SHP77 (cell line): ENCODE measurements at places on chromosomes 6 and 20.
A peak's percentile ranks its signal among the peaks of the same experiment; 100 is the strongest.

GRCh38 chr6:106670236-106670635, 40.9 kb downstream of the QRSL1 start:
- DNase-seq = no peak

DNA sequence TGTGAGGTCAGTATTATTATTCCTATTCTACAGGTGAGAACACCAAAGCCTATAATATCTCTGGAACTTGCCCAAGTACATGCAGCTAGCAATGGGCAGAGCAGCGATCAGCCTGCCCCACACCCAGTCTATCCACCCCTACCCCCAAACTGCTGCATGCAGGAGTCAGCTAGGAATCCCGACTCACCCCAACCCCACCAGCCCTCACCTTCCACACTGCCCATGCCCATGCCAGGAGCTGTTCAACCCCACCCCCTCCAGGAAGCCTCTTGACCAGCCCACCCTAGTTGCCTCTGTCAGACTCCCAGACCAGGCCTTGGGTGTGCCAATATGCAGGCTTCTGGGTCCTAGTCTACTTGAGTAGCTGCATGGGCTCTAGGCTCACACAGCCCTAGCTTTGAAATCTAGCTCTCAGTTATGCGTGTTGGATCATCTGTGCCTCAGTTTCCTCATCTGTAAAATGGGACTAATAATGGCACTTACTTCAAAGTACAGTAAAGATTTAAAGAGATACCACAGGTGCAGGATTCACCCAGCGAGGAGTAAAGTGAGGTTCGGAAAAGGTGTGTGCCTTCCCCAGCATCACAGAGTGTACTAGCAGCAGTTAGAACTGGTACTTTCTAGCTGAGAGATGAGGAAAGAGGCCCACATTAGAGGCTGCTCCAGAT, 173.2 kb downstream of the VEGFA start:
- no peak for DNase-seq

DNA sequence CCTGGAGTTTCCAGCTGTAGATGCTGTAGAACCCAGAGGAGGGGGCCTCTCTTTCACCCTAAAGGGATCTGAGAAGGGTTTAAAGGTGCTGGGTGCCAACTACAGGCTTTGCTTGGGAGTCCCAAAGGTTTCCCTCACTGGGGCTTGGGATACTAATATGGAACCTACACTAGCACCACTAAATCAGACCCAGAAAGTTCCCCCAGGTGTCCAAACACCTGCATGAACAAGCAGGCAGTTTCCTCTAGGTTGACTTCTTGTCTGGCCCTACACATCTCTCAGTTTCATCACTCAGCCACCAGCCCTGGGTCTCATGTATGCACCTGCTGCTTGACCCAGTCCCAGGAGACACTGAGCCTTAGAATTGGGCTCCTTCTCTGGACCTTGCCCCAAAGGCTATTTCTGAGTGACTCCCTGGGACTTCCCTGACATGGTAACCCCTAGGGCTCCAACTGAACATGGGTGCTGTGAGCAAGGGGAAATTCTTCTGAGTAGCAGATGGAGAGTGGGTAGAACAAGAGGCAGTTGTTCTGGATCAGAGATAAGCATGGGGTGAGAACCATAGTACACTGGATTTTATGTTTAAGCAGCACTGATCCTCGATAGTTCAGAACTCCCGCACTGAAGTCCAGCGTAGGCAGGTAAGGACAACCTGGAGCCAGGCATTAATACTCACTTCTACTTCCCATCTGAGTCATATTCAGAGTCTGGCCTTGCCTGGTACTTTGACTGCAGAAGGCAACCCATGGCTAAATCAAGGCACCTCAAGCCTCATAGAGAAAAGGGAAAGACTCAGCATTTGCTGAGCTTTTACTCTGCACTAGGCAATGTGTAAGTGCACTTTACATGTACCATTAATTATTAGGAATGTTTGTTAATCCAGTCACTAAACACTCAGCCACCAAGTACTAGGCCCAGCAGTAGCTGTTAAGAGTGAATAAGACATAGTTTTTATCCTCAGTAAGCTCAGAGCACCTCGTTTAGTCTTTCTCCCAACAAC, 16.8 kb downstream of the BCL2L1 start:
- DNase-seq = no peak

GRCh38 chr6:143374014-143374413, 76.5 kb downstream of the ADAT2 start:
- DNase-seq = no peak

GRCh38 chr20:63097336-63097831, 90.6 kb upstream of the BHLHE23 start:
- DNase-seq = no peak

DNA sequence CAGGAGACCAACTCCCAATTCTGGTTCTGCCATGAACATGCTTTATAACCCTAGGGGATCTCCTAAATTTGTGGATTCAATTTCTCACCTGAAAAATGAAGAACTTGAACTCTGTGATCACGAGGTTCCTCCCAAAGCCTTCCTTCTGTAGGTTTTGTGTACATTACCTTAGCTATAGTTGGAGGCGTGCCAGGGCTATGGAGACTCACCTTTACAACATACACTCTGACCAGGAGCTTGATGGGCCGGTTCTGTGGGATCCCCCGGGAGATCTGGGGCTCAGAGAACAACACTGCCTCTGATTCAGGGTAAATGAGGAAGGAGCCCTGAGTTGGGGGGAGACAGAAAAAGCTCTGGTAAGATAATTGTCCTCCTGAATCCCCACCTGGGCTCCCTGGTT, 34.1 kb downstream of the ERGIC3 start:
- no peak for DNase-seq

DNA sequence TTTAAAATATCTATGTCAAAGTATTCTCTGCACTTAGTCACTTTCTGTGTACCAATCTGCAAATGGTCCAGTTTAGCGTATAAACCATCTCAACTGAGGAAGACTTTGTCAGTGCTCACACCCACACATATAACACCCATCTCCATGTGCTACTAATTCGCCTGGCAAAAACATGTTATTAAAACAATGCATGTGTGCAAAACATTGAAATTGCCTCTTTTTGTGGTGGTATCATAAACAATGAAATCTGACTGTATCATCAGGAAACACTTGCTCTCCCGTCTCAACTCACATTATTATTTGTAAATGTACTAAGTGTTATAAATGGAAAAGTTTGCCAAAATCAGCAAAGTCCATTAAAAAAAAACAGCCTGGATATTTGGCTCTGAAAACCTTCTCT, 105.9 kb upstream of the FOXC1 start:
- no peak for DNase-seq

GRCh38 chr6:35586542-35586941, 73.8 kb upstream of the TULP1 start:
- no peak for DNase-seq

DNA sequence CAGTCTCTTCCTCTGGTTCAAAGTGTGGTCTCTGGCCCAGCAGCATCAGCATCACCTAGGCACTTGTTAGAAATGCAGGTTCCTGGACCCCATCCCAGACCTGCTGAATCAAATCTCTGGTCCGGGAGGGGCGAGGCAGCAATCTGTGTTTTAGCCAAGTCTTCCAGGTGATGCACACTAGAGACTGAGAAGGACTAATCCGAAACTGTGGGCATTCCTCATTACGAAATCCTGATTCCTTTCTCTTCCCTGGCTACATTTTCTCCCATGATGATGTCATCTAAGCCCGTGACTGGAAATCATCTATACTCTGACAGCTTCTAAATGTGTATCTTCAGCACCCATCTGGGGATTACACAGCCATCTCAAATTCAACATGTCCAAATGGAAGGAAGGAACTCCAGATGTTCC, 39.7 kb upstream of the PRND start:
- DNase-seq = no peak

GRCh38 chr20:57346477-57346876, 4.6 kb upstream of the RAE1 start:
- DNase-seq = peak; percentile 74

- DNase-seq = no peak
Measured at GRCh38 chr6:145829102-145829501, 14.5 kb upstream of the FBXO30 start.

DNA sequence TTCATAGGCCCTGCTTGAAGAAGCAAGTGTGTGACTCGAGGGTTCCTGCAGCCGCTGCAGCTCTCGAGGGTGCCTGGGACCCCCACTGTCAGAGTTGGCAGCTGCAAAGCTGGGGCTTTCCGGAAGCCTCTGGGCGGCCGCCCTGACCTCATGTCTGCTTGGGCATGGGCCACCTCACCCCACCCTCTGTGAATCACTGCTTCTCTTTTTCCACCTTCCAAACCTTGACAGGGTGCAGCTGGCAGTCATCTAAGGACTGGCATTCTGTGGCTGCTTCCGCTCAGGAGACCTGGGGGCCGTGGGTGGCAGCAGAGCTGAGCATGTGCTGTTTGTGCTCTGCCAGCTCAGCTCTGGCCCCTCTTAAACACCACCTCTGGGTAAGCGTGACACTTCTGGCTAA, 32.0 kb downstream of the ERMARD start:
- no peak for DNase-seq

DNA sequence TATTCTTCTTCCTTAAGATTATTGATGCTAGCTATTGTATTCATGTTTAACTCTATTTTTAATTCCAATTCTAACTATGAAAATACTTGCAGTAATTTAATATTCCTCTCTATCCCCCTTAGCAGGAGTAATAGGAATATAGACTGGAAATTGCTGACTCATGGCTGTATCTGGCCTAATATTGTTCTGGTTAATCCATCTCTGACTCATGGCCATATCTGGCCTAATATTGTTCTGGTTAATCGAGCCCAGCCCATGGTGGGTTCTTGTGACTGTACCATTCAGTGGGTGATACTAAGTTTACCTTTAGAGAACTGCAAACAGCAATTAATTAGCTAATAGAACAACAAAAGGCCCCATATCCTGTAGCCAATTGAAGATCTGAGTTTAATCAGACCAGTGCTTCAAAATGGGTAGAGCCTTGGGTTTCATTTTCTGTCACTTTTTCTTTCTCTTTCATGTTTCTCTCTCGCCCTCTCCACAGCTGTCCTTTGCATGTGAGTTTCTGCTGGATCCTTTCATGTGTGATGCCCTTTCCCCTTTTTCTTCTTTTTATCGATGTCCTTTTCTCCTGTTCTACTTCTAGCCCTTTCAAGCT, 50.6 kb downstream of the SLC22A3 start:
- DNase-seq = no peak

- peak; percentile 8 for DNase-seq
Measured at GRCh38 chr6:69866770-69867638, 648 bp downstream of the COL19A1 start.

- no peak for DNase-seq
Measured at GRCh38 chr6:36252005-36252404, 17.9 kb upstream of the PNPLA1 start.

- no peak for DNase-seq
Measured at GRCh38 chr6:153032255-153032882, 29.9 kb upstream of the MTRF1L start.

DNA sequence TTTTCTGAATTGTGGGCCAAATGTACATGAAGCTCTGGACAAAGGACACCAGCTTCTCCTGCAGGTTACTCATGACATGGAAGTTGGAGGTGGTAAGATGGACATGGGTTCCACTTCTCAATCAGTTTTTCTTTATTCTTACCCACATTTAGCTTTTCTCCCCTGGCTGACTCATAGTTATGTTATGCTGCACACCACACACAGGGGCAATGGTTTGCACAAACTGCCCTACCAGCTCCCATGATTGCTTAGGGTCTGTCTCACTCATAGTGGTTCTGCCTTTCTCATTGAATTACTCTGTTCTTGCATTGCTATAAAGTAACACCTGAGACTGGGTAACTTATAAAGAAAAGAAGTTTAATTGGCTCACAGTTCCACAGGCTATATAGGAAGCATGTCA, 4.5 kb upstream of the CD109 start:
- no peak for DNase-seq

- no peak for DNase-seq
Measured at GRCh38 chr6:12383448-12383847, 93.3 kb downstream of the EDN1 start.

DNA sequence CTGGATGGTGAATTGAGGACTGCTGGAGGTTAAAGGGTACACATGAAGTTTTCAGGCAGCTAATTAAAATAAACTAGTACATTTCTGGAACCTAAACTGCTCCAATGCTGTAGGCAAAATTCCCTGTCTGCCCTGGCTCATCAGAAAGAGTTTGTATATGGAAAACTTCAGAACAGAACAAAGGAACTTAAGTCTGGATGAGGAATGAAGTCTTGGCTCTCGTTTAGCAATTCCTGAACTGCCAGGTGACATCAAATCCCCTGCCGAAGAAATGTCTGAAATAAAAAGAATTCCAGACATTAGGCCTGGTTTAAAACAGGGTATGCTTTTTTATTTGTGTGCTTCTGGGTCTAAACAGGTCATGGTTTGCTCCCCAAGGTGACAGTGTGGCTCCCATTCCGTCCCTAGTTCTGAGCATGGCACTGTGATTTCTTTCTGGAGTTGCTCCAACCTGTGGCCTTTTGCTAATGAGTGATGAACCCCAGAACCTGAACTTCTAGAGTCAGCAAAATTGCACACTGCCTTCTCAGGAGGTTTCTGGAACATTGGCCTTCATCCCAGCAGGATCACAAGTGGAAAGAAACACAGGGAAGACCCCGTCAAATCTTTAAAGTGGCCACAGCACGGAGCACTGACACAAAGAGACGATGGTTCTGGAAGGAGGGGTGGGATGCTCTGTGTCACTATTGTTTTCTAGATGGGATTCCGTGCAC, 129.4 kb upstream of the NAA20 start:
- no peak for DNase-seq

DNA sequence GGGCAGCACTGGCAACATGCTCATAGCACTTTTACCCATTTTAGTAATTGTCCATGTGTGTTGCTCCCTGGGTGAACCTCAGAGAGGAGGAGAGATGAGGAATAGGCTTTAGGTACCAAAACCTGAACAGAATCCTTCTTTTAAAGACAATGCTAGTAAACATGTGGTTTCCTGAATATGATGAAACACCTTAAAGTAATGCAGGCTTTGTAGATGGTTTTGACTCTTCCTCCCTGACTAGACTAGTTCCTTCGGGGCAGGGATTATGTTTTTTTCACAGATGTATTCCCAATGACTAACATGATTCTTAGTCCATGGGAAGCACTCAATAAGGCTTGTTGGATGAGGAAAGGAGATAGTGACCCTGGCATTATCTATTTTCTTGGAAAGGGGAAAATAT, 367.6 kb upstream of the JAG1 start:
- DNase-seq = no peak

- peak; percentile 76 for DNase-seq
Measured at GRCh38 chr20:23668477-23668951, 20.3 kb downstream of the CST4 start.

DNA sequence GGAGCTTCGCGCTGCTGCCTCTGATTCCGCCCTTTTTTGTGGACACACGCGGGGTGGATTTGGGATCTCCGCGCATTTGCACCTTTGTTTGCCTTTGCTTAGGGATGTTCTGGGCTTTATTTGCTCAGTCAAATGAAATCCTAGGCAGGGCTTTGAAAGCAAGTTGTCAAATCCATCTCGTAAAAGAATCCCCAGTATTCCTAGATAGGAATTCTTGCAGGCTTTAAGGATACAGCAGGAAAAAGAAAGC, 453 bp downstream of the CEP57L1 start:
- DNase-seq = no peak

- DNase-seq = no peak
Measured at GRCh38 chr6:133286765-133287164, 45.6 kb downstream of the EYA4 start.

GRCh38 chr6:149327638-149328037, 10.1 kb downstream of the TAB2 start:
- DNase-seq = no peak

- DNase-seq = no peak
Measured at GRCh38 chr20:3677733-3678132, 4.1 kb downstream of the ADAM33 start.
